Sciatic nerve (tissue), 2 donors: ENCODE measurements at places on chromosomes 7 and 10. TPM values are rescaled to one million over a fixed set of nuclear protein-coding genes. Genes with fewer than 3 reads are reported as not detected.

- no peak for DNase-seq
Measured at GRCh38 chr7:136179851-136180721, 202.9 kb upstream of the MTPN start.

The IDI2 gene
- total RNA-seq, result not detected

- DNase-seq, result no peak
Measured at GRCh38 chr10:650441-650851, 39.0 kb downstream of the DIP2C start.

GRCh38 chr7:67753891-67754290 is 757.3 kb downstream of the TYW1 start:
- no peak for DNase-seq

GRCh38 chr10:33331379-33331694 is 3.1 kb downstream of the NRP1 start:
- no peak for DNase-seq

- DNase-seq, result no peak
Measured at GRCh38 chr10:87960230-87960629, 96.8 kb downstream of the PTEN start.

The SVOPL gene
- not detected for total RNA-seq

The JCAD gene
- 83.5 TPM for total RNA-seq

DNA sequence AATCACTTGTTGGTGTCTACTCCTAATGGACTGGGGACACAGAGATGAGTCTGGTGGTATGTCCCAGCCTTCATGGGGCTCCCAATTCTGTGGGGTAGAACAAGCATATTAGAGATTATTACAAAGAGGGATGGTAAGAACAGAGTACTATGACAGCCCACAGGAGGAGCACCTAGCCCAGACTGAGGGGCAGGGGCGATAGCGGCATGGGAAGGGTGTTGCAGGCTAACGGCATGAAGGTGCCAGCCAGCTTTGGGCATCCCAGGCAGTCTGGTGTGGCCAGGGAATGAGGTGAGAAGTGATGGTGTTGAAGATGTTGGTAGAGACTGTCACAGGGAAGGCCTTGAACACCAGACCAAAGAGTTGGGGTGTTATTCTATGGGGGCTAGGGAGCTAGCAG is 280.0 kb downstream of the RPS24 start:
- peak; percentile 9 for DNase-seq

The PON2 gene
- 111 TPM for total RNA-seq

DNA sequence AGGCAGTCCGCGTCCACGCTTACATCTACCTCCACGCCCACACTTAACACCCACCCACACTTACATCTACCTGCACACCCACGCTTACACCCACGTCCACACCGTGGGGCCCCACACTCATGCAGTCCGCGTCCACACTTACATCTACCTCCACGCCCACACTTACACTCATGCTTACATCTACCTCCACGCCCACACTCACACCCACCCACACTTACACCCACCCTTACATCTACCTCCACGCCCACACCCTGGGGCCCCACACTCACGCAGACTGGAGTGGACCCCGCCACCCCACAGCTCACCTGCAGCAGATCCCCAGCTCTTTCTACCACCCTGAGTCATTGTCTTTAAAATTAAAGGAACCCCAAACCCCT is 32.4 kb upstream of the PWWP2B start:
- peak; percentile 58 for DNase-seq

DNA sequence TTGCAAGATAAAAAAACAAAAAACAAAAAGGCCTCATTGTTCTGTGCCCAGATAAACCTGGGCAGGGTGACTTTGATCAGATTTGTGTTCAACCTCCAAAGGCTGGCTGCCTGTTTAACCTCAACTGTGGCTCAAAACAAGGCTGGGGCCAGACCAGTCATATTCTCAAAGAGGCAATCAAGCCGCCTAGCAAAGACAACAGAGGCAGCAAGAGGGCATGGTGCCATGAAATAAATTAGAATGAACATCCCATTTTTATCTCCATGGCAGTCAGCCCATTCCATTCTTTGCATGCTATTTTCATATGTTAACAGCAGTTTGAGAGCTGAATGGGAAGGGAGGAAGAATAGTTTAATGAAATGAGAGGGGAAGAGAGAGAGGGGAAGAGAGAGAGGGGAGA is 1150.3 kb downstream of the TYW1 start:
- no peak for DNase-seq

DNA sequence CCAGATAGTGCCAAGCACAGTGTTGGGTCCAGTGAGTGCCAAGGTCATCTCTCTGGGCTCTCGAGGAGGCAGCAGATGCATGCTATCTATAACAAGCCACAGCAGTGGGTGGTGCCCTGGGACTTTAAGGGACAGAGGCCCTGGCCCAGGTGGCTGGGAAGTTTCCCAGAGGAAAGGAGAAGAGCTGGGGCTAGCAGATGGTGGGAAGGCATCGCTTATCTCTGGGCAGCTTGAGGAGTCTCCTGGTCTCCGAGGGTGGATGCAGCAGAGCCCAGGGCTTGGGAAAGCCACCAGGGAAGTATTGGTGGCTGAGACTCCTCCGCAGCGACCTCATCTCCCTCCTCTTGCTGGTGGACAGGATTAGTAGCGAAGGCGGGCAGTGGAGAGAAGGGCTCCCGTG is 63.4 kb upstream of the LRRC4 start:
- no peak for DNase-seq

GRCh38 chr10:92382631-92383030 is 91.7 kb downstream of the MARCHF5 start:
- DNase-seq, result no peak

- no peak for DNase-seq
Measured at GRCh38 chr7:142348921-142349405, 91.1 kb upstream of the PRSS58 start.

The TUBAL3 gene
- total RNA-seq, result 0.18 TPM

The PIP gene
- not detected for total RNA-seq

DNA sequence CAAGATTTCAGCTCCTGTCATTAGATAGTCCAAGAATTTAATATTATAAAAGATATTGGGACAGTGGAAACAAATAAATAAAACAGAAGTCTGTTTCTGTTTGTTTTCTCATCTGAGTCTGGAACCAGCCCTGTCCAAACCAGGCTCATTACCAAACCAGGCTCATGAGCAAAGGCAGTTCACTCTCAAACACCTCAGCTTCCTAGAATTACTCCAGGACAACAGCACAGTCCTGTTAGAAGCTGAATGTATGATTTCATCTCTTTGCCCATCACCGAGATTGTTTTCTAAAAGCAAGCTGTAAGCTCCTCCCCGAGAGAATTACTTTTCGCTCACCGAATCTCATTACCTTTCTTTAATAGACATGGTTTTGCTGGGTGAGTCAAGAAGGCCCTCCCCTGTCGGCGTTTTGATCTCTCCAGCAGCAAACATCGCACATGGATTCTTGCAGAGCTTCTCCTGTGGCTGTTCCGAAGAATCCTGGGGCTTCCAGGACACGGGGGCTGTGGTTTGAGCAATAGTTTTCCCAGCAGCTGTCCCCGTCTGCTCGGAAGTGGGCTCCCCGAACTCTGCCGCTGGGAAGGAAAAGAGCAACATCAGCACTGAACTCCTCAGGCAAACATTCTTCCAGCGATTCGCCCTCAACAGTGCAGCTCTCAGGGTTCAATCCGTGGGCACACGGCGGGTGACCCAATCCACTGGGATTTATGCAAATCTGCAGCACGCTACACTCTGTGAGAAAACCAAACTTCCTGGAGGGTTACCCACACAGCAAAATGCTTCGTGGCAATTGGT is 112.5 kb downstream of the SVIL start:
- DNase-seq, result no peak

DNA sequence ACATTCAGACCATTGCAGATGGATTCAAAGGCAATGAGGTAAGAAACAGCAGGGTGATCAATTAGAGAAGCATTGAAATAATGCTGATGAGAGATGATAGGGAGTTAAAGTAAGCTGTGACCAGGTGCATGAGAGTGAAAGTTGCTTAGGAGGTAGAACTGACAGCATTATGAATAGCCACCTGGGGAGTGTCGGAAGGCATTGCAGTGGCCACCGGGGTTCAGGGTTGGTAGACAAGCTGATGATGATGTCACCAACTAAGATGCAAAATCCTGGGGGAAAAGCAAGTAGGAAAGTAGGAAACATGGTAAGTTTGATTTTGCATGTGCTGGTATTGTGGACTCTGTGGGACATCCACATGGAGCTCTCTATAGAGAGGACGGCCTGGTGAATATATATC is 211.9 kb upstream of the ETV1 start:
- no peak for DNase-seq

GRCh38 chr10:6689036-6689435 is 109.0 kb upstream of the PRKCQ start:
- DNase-seq, result no peak

The PIK3AP1 gene
- total RNA-seq, result 13.8 TPM

The HABP2 gene
- not detected for total RNA-seq

DNA sequence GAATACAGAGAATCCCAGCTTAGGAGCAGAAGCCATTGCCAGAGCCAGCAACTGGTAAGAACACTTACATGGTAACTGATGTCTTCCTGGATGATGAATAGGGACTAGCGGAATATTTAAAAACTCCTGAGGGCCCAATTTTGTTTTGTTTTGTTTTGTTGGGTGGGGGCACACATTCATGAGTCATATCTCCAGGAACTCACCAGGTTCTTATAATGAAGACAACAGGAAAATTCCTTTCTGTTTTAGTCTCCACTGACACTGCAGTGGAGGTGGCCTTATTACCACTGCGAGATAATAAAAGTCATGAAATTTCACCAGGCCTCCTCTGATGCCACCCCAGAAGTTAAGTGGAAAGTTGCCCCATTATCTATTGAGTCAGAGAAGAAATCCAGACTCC is 6.6 kb upstream of the CUZD1 start:
- DNase-seq, result no peak

DNA sequence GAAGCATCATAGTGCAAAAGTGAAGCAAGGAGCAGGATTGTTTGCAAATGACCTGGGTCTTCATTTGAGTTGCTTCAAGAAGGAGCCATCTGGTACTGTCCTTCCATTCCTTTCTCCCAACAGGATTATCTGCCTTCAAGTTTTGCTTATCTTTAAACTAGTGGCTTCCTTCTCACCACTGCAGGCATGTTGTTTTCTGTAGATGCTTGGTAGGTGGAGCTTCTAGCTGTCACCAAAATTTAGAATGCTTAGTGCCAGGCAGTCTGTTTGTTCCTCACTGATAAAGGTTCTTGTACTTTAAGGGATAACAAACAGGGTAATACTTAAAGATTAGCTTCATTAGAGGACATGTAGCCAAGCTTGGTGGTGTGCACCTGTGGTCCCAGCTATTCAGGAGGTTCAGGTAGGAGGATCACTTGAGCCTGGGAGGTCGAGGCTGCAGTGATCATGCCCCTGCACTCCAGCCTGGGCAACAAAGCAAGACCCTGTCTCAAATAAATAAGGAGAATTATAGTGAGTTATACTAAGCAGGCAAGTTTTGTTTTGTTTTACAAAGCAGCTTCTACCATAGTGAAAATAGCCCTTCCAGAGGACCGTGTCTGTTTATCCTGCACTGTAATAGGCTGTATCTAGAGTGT is 5.7 kb downstream of the ARL5B start:
- no peak for DNase-seq

The ASAH2 gene
- total RNA-seq, result 4.0 TPM

DNA sequence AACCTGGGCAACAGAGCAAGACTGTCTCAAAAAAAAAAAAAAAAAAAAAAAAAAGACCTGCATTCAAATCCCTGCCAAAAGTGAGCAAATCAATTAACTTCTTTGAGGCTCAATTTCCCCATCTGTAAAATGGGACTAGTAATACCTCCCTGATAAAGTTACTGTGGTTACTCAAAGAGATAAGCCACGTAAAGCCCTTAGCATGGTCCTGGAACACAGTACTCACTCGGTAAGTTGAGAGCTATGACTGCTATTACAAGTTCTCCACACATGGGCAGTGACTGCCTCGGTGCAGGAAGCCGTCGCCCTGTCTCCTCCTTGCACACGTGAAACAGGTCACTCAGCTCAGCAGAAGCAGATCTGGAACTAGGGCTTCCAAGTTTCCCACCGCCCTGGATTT is 37.9 kb downstream of the DDIT4 start:
- no peak for DNase-seq

The AOAH gene
- total RNA-seq, result 20.6 TPM

DNA sequence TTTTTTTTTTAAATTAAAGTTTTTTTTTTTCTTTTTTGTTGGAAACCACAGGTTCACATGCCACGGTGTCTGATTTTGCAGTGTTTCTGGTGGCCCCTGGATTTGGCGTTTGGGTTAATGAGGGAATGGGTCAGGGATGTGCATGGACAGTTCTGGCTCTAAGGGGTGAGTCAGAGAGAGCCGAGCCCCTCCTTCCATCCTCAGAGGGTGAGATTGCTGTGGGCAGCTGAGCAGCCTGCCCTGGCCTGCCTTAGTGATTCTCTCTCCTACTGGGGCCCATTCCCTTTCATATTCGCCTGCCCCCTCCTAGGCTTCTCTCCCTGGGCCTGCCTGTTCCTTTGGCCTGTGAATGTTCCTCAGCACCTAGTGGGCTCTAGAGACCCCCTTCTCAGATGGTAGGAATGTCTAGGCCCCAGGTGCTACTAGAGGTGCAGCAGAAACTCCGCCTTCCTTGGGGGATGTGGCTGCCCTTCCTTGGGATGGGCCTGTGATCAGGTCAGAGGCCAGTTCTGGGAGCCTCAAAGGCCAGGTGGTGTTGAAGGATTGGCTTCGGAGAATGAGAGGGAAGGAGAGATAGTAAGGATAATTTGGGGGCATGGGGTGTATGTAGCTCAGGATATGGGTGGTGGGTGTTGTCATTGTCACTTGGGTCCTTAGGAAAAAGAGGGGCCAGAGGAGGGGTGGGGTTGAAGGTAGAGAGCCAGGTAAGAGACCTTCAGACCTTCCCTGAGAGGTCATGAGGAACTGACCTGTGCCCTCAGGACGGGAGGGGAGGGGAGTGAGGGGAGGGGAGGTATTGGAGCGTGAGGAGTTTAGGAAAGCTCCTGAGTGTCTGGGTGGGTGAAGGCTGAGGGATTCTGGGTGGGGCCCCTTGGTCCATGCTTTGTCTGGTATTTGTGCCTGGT is 19.8 kb downstream of the TSPAN14 start:
- peak; percentile 37 for DNase-seq

DNA sequence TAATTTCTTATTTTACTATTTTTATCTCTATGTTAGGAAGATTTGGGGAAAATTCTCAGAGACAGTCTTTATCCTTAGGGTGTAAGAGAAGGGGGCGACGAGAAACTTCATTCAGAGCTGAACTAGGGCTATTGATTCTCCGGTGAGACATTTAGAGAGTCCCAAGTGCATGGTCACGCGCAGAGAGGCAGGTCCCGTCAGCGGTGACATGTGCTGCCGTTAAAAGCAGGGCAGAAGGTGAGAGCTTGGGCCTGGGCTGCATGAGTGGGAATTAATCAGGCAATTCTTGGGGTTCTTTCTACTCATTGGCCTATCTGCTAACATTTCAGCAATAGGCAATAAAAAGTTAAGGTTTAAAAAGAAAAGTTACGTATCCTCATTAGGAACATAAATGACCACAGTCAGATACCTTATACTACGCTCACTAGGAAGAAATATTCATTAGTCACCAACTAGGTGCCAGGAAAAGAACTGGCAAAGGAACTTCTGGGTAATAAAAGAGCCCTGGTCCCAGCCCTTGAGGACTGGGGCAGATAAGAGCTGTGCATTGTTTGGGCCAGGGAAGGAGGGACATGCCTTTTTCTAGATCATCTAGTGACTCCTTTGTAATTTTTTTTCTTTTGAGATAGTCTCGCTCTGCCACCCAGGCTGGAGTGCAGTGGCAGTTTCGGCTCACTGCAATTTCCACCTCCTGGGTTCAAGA is 21.2 kb downstream of the PRKCQ start:
- no peak for DNase-seq

The SPDYE16 gene
- 1.9 TPM for total RNA-seq

The MCM10 gene
- 0.45 TPM for total RNA-seq
